GM04503 (cell line): ENCODE measurements at places on chromosomes 7 and 10.

GRCh38 chr10:79331226-79331625, 16.0 kb upstream of the PPIF start:
- no peak for DNase-seq

DNA sequence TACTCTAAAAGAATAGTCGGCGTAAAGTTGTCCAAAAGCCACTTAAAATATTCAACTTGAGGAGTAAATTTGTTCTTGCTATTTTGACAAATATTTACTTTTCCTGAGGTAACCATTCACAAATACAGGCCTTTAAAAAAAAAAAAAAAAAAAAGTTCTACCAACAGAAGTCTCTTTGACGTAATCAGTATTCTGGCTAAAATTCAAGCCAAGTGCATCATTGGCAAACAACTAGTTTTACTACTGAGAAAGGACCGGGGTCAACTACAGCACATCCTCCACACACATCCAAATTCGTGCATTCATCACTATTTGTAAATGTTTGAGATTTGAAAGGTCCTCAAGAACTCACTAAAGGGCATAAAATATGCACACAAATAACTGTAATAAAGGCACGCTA, 2.0 kb downstream of the OAT start:
- no peak for DNase-seq

DNA sequence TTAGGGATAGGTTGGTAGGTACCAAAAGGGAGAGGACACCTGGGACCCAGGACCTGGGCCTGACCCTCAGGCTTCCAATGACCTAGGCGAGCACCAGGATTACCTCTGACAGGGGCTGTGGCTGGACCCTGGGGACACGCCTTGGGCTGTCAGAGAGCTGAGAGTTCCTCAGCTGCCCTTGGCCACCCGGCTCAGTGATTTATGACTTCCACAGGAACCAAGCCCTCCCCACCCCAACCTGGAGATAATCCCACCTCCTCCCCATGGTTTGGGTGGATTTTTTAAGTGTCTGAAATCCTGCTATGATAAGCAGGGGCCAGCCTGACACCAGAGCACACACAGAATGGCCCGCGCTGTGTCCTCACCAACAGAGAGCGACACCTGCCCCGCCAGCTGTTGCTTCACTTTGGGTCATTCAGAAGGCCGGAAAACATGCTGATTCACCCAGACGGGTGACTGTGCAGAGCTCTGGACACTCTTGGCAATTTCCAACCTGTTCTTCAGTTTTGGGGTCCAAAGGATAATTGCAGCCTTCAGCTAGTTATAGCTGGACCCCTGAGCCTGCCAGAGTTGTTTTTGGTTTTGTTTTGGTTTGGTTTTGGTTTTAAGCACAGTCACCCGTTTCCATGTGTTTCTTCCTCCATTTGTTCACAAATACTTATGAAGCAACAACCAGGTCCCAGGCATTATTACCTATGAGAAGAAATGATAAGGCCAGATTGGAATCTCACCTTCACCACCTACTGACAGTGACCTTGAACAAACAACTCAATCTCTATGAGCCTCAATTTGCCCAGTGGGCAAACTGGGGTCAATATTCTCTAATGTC, 78.2 kb downstream of the RAB11FIP2 start:
- no peak for DNase-seq

DNA sequence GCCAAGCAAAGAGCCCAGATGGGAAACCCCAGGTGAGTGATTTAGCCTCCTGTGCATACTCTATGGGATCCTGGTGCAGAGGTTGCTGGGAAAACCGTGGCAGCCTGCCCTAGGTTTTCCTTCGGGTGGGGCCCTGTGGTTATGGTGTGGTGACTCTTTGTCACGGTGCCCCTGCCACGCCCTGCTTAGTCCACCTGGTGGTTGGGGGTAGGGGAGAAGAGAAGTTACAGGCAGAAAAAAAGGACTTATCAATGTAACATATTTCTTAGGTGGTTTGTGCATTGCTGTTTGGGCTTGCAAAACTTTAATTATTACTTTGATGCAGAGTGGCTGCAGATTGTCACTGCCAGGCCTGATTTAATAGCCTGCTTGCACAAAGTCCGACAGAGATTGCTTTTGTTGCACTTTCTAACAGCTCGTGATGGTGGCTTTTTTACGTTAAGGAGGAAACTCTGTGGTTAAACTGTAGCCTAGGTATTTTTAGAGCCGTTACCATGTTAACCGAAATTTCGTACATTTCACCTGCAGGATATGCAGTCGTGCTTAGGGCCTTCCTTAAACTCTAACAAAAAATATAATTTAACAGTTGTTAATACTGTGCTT, 197.4 kb downstream of the RNLS start:
- no peak for DNase-seq

DNA sequence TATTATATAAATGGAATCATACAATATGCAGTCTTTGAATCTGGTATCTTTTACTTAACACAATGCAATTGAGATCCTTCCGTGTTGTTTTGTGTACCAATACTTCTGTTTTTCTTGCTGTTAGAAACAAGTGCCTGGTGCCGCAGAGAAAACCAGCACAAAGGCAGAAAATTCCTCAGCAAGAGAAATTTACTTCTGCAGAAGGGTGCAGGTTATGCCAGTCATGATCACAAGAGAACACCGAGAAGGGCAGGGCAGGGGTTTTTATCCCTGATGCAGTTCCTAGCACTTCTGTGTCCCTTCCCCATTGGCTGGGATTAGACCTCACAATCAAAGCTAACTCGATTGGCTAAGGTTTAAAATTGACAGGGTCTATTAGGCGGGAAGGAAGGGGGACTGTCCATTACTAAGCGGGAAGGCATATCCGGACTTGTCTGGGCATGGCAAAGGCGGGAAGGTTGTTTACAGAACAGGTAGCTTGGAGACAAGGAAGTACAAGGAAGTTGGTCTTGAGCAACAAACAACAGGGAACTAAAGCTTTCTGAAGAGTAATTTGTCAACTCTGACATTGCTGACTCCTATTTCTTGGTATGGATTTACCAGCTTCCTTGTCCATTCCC, 2.4 kb upstream of the ZNF33B start:
- no peak for DNase-seq

DNA sequence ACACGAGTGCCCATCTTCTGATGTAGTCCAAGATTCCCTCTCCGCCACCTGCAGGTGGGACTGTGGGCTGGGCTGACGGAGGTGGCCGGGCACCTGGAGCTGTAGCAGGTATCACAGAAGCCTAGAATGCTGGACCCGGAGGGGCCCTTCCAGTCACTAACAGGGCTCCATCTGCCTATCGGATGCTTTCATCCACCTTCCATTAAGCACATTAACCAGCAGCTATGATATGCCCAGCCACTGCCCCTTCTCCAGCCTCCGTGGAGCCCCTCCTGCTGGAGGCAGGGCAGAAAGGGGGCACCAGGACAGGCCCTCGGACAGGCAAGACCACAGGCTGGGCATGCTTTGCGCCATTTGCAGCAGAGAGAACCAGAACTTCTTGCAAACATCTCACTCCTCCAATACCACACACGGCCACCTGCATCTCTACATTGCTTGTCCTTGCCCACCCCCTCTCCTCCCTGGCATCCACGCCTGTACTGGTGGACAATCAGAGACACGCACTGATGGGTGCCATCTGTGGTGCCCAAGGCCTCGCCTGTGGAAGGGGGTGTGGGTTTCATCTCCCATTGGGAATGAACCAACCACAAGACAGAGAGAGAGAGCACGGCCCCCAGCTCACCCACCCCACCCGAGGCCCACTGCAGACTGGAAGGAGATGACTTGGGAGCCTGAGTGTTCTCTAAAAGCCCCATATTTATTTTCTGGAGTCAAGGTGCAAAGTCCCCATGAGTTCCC, 16.8 kb downstream of the PRKAG2 start:
- DNase-seq = no peak

DNA sequence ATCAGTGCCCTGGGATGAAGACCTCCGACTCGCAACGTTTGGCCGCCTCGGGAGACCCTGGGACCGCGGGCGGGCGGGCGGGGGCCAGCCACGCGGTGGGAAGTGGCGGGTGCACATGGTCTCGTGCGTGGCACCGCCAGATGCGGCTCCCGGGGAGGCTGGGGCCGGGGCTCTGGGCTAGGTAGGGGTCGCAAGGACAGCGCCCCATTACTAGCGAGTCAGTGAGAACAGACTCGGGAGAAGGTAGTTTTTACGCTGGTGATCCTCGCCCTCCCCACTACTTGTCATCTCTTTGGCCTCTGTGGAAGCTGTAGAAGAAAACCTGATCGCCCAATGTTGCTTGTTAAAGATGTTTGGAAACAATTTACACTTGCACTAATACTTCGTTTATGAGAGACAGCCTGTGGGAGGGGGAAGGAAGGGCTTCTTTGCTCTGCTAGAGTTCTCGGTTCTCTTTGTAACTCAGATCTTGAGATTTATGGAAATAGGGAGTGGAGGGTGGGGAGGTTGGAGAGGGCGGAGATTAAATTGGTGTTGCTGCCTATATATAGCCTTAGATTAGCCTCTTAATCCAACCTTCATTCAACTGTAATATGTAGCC, 591 bp downstream of the BZW2 start:
- no peak for DNase-seq

DNA sequence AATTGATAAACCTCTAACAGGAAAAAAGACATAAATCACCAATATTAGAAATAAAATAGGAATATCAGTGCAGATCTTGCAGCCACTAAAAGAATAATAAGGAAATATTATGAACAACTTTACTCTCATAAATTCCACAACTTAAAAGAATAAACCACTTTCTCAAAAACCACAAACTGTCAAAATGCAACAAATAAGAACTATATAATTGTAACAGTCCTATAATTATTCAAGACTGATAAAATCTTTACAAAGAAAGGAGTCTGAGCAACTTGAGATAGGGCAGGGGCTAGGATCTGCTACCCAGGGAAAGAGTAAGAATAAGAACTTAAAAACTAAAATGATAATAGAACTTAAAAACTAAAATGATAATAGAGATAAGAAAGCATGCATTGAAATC, 169.5 kb upstream of the GDF10 start:
- DNase-seq = no peak

DNA sequence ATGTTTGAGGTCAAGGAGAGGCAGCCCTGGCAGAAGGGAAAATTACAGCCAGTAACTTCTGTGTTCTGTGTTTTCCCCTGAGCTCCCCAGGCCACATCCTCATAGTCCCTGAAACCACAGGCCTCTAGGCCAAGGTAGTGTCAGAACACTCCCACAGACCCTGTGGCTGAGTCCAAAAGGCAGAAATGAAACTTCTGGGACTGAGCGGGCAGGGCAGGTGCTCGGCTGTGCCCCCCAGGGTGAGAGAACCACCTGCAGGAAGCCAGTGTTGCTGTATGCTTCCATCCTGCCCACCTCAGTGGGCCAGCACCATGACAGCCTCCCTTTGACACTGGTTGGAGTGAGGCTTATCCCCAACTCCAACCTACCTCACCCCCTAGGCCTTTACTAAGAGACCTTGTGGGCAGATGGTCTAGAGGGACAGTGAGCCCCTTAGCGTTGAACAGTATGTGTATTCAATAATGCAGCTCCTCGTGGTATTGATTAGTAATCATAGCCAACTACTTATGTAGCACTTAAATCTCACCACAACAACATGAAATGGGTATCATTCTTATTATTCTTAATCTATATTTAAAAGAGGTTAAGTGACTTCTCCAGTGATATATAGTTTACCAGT, 30.3 kb downstream of the PIK3CG start:
- no peak for DNase-seq

DNA sequence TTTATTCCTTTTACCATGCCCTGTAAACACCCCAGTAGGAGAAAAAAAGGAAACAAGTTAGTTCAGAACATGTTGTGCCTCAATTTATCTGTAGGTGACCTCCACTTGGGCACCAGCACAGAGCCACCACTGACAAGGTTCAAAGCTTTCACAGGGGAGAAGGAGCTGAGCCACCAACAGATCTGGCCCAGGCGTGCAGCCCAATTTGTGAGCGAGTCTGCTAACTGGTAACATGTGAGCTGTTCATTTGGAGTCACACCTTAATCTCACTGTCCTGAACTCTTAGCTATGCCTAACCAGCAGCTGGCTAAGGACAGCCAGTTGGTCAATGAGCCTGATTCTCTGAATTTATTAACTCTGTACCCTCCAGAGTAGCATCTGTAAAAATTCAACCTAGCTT, 78.4 kb upstream of the CAMK2B start:
- no peak for DNase-seq

DNA sequence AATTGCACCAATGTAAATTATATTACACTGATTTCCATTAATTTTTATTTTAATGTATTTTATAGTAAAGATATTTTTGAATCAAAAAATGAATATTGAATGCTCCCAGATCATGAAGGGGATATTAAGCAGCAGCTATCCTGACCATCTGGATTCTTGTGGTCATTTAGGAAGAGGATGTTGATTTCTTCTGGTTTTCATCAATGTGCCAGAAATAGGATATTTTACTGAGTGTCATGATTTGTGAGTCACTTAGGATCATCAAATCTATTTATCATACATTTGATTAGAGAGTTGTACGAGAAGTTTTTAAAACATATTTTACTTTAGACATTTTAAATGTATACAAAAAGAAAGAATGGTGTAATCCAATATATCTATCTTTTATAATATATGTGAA, 366.3 kb upstream of the CHRM2 start:
- DNase-seq = no peak

DNA sequence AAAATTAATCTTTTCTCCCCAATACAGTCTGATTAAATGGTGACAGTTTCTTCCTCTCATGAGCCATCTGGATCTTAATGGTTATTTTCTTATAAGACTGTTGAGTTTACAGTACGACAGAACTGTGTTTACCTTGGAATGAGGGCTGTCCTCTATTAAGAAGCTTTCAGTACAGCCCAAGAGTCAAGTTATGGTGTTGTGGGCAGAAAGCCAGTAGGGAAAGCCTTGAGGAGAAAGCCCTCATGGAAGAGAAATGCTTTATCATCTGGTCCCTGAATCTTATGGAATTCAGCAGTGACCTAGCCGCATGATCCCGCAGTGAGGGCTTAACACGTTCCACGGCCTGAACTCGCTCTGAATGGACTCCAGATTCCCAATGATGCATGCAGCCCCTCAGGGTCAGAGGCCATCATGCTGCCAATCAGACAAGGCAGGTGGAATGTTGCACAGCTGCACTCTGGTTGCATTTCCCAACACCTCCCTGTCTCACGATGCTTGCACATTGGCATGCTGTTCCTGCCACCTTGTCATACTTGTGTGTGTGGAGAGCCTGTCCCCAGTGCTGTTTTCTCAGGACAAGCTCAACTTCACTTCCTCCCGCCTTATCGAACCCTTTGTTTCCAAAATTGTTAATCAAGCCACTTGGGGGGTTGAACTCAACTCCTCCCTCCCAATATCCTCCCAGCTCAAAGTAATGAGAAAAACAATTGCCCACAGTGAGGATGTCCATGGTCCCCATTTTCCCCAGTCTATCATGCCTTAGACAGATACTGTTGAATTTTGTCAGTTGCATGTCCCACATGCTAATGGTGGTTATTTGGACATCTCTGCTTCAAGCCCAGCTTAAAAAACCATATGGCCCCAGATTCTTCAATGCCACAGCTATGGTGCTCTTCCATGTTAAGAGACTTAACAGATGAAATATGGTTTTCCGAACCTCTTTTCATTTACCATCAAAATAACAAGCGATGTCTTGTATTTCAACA, 211.1 kb upstream of the TCF7L2 start:
- DNase-seq = no peak
